Stimulated activated CD8-positive, alpha-beta memory T cell treated with anti-CD3 and anti-CD28 coated beads, Interleukin-7, amount 100 ng/mL, for 1 hour (primary cell): ENCODE measurements at places on chromosomes 5 and 9.

DNA sequence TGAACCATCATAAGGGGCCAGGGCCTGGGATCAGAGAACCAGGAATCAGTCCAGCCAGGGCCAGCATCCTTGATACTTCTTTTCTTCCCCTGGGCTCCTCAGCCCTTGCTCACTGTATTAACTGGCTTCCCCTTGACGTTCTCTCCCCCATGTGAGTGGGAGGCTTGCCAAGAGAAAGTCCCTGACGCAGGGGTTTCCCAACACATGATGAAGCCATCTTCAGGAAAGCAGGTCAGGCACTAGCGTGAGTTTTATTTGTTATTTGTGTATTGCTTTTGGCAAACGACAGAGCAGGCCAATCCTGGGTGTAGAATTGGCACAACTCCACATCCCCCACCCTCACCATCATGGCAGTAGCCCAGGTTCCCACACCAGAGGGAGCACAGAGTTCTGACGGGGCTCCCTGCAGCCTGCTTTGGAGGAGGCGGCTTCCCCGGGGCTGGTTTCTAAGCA is 165.5 kb upstream of the NFIL3 start:
- DNase-seq: no peak

DNA sequence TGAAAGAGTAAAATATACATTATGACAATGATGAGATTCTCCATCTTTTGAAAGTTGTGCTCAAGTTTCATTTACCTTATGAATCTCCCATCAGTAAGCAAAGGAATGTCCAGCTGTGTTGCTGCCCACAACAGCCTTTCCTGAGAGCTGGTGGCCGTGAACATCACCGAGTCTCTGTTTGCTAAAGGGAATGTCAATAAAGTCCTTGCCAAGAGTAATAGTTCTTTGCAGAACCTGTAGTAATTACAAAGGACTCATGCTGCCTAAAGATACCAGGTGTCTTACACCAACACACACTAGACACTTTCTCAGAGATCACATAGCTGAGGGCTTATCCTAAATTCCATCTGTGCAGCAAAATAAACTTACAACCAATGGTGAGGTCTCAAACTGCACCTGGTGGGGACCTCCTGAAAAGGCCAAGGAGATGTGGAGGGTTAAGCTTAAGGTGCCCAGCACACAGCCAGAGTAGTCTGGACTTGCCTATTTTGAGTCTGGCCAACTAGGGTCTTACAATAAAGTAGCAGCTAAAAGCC is 111.1 kb upstream of the DAPK1 start:
- DNase-seq: no peak

DNA sequence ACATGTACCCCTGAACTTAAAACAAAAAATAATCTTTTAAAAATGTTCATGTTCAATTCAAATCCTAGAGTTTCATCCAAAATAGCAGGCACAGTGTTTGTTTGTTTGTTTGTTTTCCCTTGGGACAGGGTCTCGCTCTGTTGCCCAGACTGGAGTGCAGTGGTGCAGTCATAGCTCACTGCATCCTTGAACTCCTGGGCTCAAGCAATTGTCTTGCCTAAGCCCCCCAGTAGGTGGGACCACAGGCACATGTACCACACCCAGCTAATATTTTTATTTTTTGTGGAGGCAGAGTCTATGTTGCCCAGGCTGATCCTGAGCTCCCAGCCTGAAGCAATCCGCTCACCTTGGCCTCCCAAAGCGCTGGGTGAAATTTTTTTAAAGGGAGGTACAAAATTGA is 5.0 kb upstream of the POLR1E start:
- no peak for DNase-seq

DNA sequence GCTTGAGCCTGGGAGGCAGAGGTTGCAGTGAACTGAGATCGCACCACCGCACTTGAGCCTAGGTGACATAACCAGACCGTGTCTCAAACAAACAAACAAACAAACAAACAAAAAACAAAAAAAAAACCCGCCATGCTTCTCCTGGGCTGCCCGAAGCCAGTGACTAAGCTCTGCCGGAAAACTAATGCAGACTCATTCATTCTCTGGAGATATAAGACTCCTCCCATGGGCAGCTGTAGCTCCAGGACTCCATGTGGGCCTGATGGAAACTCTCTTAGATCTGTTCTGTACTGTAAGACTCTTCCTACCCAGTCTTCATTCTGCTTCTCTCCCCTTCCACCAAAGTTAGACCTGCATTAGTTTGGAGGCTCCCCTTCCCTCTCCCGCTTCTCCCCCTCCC is 11.1 kb downstream of the GLDC start:
- DNase-seq: no peak

DNA sequence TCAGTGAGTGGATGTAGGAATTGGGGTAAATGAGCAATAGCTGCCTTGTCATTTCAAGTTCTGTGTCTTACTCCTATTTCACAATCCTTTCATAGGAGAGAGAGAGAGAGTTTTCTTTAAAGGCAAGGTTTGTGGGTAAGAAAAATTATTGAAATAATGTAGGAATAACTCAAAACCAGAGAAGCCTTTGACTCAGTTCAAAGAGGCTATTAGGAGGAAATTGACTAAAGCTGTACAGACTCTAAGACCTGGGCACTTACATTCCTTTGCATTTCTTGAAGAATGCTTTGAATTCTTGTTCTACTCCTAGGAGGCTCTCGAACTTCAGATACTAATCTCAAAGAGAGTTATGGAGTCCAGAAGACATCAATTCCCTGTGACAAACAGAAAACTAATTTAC is 257.1 kb downstream of the FBXL7 start:
- no peak for DNase-seq

DNA sequence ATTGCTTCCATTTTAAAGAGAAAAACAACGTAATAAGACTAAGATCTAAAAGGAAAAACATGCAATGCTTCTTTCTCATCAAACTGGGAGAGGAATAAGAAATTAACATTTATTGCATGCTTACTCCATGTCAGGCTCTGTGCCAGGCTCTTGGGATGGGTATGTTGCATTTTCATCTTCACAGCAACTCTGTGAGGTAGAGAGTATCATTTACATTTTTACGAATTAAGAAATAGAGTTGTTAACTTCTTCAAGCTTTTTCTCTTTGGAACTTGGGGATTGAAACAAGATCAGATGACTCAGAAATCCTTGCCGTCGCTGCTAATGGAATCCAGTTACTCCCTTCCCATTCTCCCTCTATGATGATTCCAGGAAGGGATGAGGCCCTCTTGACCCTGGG is 39.5 kb downstream of the PDE8B start:
- DNase-seq: no peak

GRCh38 chr5:5219541-5219940 is 79.4 kb downstream of the ADAMTS16 start:
- no peak for DNase-seq

DNA sequence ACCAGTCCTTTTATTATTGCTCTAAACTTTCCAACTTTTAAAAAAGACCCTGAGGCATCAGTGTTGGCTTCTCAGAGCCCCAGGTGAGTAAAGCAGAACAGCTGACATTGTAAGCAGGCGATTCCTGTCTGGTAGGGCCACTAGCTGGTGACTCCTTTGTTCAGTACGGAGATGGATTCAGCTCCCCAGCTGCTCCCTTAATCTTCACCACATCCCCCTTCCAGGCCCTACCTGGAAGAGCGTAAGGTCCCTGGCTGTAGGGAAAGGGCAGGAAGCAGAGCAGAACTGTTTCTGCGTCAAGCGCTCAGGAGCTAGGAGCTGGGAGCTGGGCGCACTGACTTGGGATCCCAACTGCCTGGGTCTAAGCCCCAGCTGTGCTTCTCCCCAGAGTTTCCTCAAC is 203.7 kb upstream of the TAS2R1 start:
- no peak for DNase-seq

GRCh38 chr9:3980212-3980611 is 319.7 kb downstream of the GLIS3 start:
- no peak for DNase-seq

DNA sequence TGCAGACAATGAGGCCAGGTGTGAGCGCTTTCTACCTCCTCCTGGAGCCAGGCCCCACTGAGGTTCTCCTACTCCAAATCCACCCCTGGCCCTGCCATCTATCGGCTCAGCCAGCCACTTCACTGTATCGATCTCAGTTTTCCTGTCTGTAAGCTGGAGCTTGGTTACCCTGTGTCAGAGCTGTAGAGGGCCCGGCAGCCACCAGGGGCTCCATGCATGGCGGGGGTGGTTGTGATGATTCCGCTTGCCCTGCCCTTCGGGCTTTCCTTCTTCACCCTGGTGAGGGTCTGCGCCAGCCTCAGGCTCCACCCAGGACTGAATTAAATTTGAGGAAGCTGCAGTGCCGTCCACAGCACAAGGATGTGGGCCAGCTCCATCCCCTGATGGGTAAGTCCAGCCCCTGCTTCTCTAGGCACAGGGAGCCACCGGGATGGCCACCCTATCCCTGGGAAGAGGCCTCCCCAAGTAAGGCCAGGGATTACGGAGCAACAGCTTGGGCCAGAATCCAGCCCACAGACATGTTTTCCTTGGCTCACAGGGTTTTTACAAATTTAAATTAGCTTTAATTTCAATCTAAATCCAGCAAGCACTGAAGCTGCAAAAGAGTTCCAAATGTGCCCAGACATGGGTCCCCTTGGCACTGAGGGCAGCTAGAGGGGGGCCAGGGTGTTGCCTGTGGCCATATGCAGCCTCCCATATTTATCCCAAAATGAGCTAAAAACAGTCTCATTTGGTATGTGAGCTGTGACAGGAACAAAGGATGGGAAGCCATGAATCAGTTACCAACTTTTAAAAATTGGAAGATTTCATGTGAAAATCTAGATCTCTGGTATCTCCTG is 89.1 kb upstream of the FBXW11 start:
- DNase-seq: no peak

- no peak for DNase-seq
These were observed 14.7 kb upstream of the CFAP157 start for GRCh38 chr9:127692071-127692470.

DNA sequence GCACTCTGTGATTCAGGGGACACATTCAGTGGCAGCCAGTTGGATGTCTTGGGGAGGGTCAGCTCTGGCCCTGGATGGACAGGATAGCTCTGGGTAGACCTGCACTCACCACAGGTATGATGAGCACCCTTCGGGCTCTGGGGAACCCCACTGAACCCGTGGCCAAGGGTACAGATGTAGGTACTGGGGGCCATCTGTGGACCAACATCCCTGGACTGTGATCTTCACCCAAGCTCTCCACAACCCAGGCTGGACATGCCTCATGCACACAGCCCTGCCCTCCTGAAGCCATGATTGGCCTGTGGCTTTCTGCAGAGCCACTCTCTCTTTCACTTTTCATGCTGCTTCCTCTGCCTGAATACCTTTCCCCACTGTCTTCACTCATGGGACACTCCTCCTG is 15.6 kb upstream of the ACSL6 start:
- no peak for DNase-seq

GRCh38 chr9:111783424-111783823 is 11.3 kb downstream of the SHOC1 start:
- no peak for DNase-seq

DNA sequence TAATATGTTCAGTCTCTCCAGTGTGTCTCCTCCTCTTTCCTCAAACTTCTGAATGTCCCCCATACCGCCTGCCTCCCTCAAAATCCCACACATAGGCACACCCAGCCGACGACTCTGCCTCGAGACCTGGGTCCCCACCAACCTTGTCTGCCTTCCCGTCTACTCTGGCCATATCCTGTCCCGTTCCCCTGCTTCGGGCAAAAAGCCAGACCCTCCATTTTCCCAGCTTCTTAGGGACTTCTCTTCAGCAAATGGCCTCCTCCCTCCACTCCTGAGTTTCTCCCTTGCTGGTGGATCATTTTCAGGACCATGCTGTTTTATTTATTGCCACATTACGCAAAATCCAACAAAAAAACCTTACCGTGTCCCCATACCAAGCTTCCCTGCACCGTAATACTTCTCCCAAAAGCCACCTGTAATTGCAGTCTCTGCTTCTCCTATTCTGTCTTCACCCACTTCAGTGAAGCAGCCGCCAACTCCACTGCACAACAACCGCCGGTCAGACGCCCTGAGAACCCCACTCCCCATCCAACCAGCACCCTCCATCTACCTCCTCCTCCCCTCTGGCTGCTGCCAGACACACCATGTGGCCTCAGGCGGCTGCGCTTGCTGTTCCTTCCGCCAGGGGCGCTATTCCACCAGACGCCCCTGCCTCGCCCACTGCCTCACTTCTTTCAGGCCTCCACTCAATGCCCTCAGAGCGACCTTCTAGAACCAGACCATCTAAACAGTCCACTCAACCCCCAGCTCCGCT is 117.0 kb downstream of the TRPM6 start:
- no peak for DNase-seq

DNA sequence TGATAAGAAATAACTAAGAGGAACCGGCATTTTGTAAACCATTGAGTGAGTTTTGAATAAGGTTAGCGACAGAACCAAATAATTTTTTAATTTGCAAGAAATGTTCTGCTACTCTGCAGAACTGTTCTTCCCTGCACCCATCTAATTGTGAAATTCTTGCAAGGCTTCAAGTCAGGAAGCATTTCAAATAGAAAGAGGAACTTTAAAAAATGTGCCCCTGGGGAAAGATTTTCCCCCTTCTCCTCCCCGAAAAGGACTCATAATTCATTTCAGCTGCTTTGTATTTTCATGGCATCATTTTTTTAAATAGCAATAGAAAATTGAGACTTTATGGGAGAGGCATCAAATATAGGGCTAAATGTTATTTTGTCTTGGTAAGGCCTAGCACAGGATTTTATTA is 180.9 kb upstream of the ANKRD55 start:
- no peak for DNase-seq

- no peak for DNase-seq
These were observed 104.2 kb upstream of the HCN1 start for GRCh38 chr5:45800331-45800730.

DNA sequence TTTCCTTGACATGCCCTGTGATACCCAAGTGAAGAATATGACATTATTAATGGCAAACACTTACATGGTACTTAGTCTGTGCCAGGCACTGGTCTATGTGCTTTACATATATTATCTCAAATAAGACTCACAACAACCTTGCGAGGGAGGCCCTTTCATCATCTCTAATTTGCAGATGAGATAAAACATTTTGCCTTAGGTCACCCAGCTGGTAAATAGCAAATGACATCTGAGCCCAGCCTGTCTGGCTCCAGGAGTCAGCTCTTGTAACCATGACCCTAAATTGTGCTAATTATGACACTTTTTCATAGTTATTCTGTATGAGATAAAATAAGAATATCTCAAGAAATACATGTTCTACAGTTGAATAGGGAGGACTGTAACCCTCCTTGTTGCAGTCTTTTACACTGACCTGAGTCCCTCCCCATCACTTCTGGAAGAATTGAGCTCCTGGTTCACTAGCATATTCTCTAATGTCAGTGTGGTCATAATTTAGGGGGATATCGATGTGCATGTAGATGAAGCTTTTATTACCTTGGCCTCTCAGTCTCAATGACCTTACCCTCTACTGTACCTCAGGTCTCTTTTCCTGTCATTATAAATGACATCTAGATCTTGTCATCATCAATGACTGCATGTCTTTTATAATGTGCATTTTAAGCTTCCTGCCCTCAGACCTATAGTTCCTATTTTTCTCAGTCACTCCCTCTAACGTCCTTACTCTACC is 126.1 kb upstream of the HAPLN1 start:
- no peak for DNase-seq

DNA sequence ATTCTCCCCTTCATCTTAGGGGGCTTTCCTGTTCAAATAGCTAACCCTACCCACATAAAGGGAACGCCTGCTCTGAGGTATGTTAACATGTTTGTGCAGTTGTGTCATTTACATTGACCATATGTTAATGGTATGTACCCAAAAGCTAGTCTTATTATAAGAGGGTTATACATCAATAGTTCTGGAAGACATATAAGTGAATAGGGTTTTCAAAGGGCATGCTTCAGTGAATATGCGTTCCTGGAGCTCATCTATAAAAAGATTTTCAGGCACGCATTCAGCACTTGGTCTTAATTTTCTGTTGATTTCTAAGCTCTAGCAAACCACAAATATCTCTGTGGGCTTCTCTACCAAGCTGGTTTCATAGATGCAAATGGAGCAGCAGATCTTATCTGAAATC is 766.1 kb downstream of the IRX1 start:
- no peak for DNase-seq
